ENCODE measurements at places on chromosomes 16 and 17.

- peak; percentile 4 for DNase-seq
Observed at GRCh38 chr17:59361386-59361785, 29.9 kb downstream of the YPEL2 start.

GRCh38 chr17:83196973-83197880 is 117.8 kb downstream of the METRNL start:
- DNase-seq: no peak

DNA sequence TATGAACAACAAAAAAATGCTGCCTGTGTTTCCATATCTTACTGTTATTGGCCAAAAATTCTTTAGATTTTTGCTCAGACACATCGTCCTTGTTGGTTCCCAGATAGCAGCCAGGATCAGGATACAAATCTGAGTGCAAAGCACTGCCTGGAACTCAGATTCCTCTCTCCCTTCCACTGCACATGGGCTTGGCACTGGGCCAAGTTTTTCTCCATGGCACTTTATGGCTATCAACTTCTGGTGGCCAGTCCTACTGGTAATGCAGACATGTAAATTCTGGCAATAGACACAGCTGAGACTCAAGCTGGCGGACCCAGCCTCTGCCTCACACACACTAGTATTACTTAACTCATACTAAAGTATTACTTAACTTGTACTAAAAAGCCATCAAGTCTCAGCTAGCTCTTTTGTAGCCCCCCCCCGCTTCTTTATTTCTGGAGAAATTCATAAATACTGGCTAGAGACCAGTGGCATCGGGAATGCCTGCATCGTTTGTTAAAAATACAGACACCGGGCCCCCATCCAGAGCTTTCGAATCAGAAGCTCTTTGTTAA is 181.2 kb upstream of the COX10 start:
- DNase-seq: peak; percentile 22

- DNase-seq: peak; percentile 18
Observed at GRCh38 chr17:77570565-77570898, 388.0 kb upstream of the TNRC6C start.

- no peak for DNase-seq
Observed at GRCh38 chr16:19389246-19389645, 28.4 kb upstream of the TMC5 start.

- DNase-seq: no peak
Observed at GRCh38 chr17:18371455-18371854, 6.1 kb upstream of the EVPLL start.

DNA sequence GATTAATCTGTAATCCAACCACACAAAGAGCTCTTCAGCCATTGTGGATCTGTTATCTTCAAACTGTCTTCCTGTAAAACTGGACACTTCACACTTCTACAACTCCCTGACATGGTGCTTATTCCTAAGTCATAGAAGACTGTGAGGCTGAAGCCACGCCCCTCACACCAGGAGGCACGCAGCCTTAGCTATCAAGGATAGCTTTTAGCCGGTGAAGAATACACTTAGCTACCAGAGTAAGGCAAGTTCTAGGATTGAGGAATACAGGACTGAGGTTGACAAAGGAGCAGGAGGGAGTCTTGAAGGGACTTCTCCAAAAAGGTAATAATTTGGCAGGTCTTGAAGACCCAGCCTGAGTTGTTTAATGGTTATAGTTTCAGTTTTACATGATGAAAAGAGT is 79.8 kb upstream of the GAS7 start:
- DNase-seq: no peak

- no peak for DNase-seq
Observed at GRCh38 chr16:54289945-54290832, 3.6 kb upstream of the IRX3 start.

GRCh38 chr17:80803451-80804428 is 187.9 kb upstream of the CHMP6 start:
- DNase-seq: no peak

- DNase-seq: peak; percentile 5
Observed at GRCh38 chr16:52128361-52128760, 418.6 kb downstream of the TOX3 start.

DNA sequence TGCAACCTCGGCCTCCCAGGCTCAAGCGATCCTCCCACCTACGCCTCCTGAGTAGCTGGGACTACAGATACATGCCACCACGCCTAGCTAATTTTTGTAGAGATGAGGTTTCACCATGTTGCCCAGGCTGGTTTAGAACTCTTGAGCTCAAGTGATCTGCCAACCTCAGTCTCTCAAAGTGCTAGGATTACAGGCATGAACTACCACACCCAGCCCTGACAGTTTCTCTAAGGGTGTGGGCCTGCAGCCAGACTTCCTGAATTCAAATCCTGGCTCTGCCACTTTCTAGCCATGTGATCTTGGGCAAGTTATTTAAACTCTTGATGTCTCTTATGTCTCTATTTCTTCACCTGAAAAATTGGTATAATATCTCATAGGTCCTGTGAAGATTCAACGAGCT is 5.6 kb downstream of the CUEDC1 start:
- no peak for DNase-seq

GRCh38 chr17:52678211-52678610 is 519.7 kb upstream of the CA10 start:
- no peak for DNase-seq

- no peak for DNase-seq
Observed at GRCh38 chr17:28657756-28658155, 4.0 kb downstream of the SDF2 start.

DNA sequence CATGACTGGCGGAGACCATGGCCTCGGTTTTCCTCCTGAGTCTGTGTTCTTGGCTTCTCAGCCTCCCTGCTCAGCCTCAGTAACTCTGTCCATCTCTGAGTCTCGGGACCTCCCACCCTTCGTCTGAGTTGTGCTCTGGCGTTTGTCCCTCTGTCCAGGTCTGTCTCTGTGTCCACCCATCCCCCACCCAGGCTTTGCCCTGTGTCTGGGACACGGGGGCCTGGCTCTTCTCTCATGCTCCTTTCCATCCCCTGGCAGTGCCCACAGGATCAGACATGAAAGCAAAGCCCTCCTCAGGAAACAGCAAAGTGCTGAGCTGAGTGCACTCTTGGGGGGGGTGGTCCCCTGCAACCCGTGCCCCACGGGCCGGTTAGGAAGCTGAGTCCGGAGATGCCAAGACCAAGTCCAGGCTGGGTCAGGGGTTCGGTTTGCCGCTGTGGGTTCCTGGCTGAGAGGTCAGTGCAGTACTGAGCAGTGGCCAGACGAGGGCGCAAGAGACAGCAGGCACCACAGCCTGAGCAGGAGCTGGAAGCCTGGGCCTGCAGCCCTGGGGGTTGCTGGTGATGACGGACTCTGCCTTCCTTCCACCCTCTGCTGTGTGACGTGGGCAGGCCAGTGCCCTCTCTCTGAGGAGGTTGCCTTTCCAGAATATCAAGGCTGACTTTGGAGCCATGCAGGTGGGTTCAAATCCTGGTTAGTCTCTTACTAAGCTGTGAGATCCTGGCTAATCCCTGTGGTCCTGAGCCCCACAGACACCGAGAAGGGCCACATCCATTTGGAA is 2.5 kb downstream of the P2RX1 start:
- peak; percentile 72 for DNase-seq

- DNase-seq: no peak
Observed at GRCh38 chr17:69551212-69552010, 136.9 kb downstream of the MAP2K6 start.

All from head of caudate nucleus (tissue), 42 donors.